CD4-positive, alpha-beta memory T cell (primary cell): ENCODE measurements at places on chromosomes 16 and 17. TPM values are rescaled to one million over a fixed set of nuclear protein-coding genes. Genes with fewer than 3 reads are reported as not detected.

Gene TIMP2
- 5.9 TPM for total RNA-seq

Gene MARF1
- total RNA-seq, result 235 TPM

Gene MFAP4
- total RNA-seq, result not detected

Gene KRT28
- total RNA-seq, result not detected
